Activated CD4-positive, alpha-beta T cell treated with anti-CD3 and anti-CD28 coated beads, Interleukin-2, Interleukin-6, amounts not matched to agents 100 ng/mL and 50 ng/mL, durations not matched to agents 16 hours and 8 hours (primary cell): ENCODE measurements at places on chromosomes 13 and 19.

GRCh38 chr19:29917911-29918310 is 24.1 kb upstream of the URI1 start:
- DNase-seq, result no peak

GRCh38 chr19:16441661-16442162 is 30.1 kb downstream of the EPS15L1 start:
- DNase-seq, result no peak

GRCh38 chr19:13717194-13717643 is 47.1 kb upstream of the MRI1 start:
- DNase-seq, result peak; percentile 6

DNA sequence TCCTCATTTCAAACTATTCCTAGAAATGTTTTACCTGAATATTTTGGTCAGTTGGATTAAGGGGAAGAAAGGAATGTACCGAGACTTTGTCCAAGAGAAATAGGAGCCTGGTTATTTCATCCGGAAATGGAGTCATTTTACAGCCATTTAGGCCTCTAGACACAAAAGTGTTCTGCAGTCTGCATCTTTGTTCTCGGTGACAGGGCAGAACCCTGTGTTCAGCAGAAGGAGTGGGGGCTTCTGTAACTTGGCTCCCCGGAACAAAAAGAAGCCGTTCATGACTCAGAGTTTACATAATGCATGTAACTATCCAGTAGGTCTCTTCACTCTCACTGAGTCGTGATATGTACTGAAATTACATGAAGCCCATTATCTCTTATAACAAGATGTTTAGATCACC is 21.6 kb upstream of the FNDC3A start:
- no peak for DNase-seq

- DNase-seq, result no peak
These were observed 121.8 kb upstream of the WASF3 start for GRCh38 chr13:26435646-26436045.

GRCh38 chr19:41926763-41927496 is 1.3 kb downstream of the ERFL start:
- no peak for DNase-seq

DNA sequence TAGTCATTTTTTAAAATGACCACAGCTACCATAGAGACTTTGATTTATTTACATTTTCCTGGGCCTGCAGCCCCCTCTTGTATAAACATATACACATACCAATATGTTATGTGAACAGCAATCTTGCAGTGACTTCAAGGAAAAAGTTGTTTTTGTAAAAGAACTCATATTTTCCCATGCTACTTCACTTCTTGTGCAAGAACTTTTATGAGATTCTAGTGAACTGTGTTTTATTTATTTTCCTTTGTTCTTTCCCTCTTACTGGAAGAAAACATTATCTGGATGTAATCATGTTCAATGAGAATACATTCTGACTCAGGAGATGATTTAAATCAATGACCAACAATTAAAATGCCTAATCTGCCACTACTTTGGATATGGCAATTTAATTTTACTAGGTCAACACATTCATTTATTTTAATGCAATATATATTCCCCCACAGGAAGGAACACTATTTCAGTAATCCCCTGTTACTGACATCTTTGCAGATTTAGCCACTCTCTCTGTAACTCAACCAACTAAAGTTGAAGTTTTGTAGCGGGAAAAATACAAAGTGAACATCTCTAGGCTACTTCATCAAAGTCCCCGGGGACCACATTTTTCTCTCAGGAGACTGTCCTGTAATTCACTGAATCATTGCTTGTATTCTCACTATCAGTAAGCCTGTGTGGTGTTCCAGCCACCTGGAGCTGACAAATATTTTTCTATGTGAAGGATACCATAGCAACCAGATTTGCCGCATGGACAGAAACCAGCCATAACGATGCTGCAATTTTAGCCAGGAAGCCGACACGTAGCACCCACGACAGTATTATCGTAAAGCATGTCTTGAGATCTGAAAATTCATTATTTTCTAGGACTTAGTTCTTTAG is 90.5 kb downstream of the STARD13 start:
- DNase-seq, result peak; percentile 14

DNA sequence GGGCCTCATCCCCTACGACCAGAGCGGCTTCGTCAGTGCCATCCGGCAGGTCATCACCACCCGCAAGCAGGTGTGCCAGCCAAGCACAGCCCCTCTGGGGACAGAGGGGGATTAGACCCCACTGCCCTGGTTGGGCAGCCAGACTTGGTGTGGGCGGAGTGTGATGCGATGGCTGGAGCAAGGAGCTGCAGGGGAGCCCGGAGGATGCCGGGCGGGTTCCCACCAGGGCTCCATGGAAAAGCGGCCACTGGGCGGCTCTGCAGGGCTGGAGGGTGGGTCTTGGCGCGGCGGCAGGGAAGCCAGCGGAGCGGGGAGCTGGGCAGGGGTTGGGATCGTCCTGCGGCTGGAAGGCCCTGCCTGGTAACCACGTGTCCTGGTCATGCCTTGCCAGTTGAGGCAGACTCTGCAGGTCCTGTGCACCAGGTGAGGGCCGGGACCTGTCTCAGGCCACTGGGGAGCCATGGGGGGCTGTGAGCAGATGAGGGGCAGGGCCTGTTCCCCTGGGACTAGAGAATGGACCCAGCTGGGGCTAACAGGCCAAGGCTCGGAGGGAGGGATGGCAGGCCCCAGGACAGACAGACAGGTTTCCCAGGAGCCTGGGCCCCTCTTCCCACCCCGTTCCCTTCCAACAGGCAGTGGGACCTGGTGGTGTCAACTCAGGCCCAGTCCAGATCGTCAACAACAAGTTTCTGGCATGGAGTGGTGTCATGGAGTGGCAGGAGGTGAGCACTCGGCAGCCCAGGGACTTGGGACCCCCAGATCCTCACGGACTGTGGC is 6.3 kb downstream of the PTOV1 start:
- no peak for DNase-seq

- peak; percentile 85 for DNase-seq
These were observed 885 bp downstream of the TGFB1 start for GRCh38 chr19:41352609-41353465.

- DNase-seq, result no peak
These were observed 13.5 kb upstream of the KCNN1 start for GRCh38 chr19:17953316-17953801.

- peak; percentile 83 for DNase-seq
These were observed 27.9 kb downstream of the RCBTB2 start for GRCh38 chr13:48505012-48505411.

GRCh38 chr13:95355494-95355893 is 54.2 kb upstream of the ABCC4 start:
- no peak for DNase-seq

- DNase-seq, result no peak
These were observed 102.8 kb downstream of the PCDH17 start for GRCh38 chr13:57734306-57734705.

GRCh38 chr13:47033216-47033615 is 136.4 kb upstream of the HTR2A start:
- no peak for DNase-seq

DNA sequence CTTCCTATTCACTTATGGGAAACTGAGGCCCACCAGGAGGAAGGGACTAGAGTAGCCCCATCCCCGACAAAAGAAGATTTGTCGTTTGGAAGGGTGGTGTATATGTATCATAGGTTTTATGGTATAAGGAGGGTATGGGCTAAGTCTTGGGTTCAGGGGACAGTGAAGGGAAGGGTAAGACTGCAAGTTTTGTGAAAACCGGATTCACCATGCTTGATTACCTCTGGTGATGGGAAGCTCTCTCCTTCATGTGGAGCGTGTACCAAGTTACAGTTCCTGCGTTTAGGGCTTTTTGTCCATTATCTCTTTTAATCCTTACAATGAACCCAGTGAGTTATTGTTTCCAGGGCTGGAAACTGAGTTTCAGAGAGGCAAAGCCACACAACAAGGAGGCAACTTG is 3.8 kb downstream of the VASP start:
- DNase-seq, result no peak

GRCh38 chr19:10419200-10419645 is 1.1 kb upstream of the PDE4A start:
- DNase-seq, result no peak

DNA sequence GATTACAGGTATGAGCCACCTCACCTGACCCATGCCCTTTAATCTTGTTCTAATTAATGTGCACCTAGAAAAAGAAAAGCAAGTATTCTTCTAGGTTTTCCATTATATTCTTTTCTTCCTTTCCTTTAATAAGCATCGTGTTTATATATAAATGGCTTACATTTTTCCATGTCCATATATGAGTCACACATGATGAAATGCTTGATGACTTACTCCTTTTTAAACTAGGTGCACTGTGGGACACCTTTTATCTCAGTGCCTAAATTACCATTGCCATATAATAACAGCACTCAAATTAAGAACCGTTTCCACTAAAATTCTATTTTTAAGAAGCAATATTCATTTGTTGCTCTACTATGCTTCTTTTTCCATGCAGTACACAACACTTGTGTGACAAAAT is 363.3 kb downstream of the LIG4 start:
- no peak for DNase-seq

- DNase-seq, result no peak
These were observed 20.3 kb upstream of the GAS6 start for GRCh38 chr13:113883921-113884804.

- no peak for DNase-seq
These were observed 89.6 kb upstream of the TNFSF11 start for GRCh38 chr13:42484386-42484785.

DNA sequence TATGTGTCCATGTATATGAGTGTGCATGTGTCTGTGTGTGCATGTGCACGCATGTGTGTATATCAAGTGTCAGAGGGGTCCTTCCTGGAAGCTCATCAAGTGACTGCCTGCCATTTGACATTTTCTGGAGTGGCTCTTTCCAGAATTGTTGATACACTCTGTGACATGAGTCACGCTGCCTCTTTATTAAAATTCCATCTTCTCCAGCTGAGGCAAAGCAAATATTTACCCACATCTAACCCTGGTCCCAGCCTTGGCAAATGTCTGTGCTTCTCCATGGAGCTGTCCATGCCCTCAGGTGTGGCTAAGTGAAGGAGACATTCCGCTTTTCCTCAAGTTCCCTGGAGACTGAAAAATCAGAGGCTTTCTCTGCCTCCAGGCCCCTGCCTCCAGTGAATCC is 88.2 kb upstream of the MBNL2 start:
- no peak for DNase-seq

GRCh38 chr19:12786952-12787351 is 4.3 kb upstream of the JUNB start:
- DNase-seq, result no peak

DNA sequence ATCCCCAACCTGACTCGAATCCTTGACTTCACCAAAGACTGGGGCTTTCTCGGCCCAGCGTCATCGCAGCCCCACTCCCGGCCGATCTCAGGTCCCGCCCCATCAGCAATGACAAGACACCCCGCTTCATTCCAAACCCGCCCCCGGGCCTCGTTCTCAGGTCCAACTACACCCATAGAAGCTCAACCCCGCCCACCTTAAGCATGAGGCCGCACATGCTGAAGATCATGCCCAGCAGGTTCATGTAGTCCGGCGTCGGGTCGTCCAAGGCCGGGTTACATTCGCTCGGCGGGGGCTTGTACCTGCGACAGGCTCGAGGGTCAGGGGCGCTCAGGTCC is 2.3 kb downstream of the WDR83 start:
- peak; percentile 65 for DNase-seq

DNA sequence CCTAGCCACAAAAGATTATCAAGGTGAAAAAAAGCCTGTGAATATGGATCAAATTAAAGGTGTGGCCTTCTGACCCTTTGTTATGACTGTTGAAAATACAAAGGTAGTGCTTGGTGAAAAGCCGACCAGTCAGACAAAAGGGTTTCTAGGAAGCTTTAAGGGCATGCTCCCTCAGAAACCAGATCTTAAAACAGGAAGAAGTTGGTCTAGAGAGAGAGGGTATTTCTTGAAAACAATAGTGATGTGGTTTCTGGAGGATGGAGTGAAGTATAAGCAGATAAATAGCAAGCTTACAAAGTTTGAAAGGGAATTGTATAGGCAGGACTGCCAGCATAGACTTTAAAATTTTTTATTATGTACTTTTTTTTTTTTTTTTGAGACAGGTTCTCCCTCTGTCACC is 5.0 kb upstream of the EID2 start:
- no peak for DNase-seq

DNA sequence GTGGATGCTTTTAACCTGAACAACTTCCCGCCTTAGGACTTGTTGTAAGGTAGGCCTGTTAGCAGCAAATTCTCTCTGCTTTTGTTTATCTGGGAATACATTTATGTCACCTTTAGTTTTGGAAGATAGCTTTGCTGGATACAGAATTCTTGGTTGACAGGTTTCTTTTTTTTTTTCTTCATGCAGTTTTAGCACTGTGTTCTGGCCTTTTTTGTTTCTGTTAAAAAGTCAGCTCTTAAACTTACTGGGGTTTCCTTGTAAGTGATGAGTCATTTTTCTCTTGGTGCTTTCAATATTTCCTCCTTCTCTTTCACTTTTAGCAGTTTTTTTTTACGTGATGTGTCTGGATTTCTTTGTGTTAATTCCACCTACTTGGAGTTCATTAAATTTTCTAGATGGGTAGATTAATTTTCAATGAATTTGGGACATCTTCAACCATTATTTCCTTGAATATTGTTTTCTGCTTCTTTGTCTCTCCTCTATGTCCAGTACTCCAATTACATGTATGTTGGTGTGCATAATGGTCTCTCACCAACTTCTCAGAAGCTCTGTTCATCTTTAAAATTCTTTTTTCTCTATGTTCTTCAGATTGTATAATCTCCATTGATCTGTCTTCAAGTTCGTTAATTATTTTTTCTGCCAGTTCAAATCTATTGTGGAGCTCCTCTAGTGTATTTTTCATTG is 188.2 kb upstream of the ZNF536 start:
- DNase-seq, result no peak

GRCh38 chr13:23858546-23858945 is 30.7 kb downstream of the MIPEP start:
- no peak for DNase-seq

DNA sequence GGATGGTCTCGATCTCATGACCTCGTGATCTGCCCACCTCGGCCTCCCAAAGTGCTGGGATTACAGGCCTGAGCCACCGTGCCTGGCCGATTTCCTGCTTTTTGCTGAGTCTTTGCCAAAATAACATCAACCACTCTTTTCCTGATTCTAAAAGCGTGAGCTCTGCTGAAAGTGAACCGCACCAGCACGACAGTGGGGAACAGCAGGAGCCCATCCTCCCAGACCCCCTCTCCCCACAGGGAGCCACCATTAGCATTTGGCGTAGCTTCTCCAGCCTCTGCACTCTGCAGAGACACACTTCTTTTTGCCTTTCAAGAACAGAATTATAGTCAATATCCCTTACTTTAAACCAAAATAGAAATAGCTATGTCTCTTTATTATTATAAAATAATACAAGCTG is 41.3 kb downstream of the MYH14 start:
- DNase-seq, result no peak

GRCh38 chr19:40622773-40623075 is 21.6 kb downstream of the LTBP4 start:
- DNase-seq, result no peak

DNA sequence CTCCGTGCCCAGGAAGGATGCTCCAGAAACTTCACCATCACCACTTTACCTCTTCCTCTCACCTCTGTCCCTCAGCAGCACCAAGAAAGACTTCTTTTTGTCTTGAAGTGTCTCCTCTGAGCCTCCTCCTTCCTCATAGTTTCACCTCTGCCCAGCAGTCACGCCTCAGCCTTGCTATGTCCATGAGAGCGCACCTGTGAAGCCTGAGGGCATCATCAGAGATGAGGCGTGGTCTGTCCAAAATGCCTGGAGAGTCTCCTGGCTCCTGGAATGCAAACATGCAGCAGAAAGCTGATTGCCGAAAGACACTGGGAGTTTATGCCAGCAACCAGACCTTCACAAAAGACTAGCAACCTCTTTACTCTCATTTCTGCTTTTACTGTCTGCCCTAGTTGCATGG is 336.6 kb downstream of the TEX29 start:
- DNase-seq, result no peak
